ENCODE measurements at places on chromosomes 3 and 15.

GRCh38 chr3:61134532-61134931, 116.7 kb downstream of the FHIT start:
- DNase-seq = no peak

DNA sequence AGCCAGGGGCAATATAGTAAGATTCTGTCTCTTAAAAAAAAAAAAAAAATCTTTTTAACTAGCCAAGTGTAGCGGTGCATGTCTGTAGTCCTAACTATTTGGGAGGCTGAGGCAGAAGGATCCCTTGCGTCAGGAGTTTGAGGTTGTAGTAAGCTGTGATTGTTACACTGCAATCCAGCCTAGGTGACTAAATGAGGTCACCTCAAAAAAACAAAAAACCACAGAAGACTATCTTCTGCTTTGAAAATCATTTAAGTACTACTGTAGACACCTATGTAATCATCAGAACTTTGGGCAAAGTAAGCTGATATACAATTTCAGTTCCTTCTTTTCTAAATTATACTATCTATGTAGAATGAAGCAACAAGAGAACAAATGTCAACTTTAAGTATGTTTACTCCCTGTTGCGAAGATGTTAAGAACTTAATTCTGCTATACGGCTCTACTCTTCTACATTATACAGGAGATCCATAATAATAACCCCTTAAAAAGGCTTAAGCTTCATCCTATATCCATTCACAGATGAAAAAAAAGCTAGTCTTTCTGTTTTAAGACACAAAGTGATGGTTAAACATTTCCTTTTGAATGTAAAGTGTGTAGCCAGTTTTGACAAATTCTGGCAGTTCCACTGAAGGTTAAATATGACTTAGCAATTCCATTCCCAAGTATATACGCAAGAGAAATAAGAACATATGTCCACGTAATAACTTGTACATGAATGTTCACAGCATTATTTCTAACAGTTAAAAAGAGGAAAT, 15.2 kb downstream of the DAZL start:
- DNase-seq = no peak

DNA sequence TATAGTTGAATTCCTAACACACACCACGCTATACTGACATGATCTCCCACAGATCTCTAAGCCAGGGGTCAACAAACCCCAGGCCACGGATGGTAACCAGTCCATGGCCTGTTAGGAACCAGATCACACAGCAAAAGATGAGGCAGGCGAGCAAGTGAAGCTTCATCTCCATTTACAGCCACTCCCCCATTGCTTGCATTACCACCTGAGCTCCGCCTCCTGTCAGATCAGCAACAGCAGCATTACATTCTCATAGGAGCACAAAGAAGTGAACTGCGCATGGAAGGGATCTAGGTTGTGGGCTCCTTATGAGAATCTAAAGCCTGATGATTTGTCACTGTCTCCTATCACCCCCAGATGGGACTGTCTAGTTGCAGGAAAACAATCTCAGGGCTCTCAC, 2.7 kb downstream of the PDCD7 start:
- no peak for DNase-seq

- DNase-seq = no peak
These were observed 27.3 kb downstream of the SERP1 start for GRCh38 chr3:150519026-150519425.

GRCh38 chr3:111252779-111253178, 181.2 kb downstream of the NECTIN3 start:
- DNase-seq = no peak

- no peak for DNase-seq
These were observed 122.2 kb downstream of the SYNPR start for GRCh38 chr3:63400246-63400860.

Data from esophagus squamous epithelium (tissue), 5 donors.